Activated T-helper 2 cell treated with anti-CD3 and anti-CD28 coated beads, Interferon-gamma antibody, Interleukin-2, Interleukin-4, amounts not matched to agents 10 μg/mL and 5 μg/mL and 100 μg/mL, durations not matched to agents 14 hours and 24 hours and 36 hours (primary cell): ENCODE measurements at places on chromosomes 6 and 20.

GRCh38 chr20:49074521-49074920 lies 28.4 kb downstream of the CSE1L start:
- no peaks in the 10 kb centered on the region for H3K27me3 ChIP-seq
- peaks cover 67% of the 10 kb centered on the region for H3K36me3 ChIP-seq
- peak overlapping the region; percentile 24 for H3K27ac ChIP-seq
- H3K4me1 ChIP-seq, result peaks cover 7% of the 10 kb centered on the region

DNA sequence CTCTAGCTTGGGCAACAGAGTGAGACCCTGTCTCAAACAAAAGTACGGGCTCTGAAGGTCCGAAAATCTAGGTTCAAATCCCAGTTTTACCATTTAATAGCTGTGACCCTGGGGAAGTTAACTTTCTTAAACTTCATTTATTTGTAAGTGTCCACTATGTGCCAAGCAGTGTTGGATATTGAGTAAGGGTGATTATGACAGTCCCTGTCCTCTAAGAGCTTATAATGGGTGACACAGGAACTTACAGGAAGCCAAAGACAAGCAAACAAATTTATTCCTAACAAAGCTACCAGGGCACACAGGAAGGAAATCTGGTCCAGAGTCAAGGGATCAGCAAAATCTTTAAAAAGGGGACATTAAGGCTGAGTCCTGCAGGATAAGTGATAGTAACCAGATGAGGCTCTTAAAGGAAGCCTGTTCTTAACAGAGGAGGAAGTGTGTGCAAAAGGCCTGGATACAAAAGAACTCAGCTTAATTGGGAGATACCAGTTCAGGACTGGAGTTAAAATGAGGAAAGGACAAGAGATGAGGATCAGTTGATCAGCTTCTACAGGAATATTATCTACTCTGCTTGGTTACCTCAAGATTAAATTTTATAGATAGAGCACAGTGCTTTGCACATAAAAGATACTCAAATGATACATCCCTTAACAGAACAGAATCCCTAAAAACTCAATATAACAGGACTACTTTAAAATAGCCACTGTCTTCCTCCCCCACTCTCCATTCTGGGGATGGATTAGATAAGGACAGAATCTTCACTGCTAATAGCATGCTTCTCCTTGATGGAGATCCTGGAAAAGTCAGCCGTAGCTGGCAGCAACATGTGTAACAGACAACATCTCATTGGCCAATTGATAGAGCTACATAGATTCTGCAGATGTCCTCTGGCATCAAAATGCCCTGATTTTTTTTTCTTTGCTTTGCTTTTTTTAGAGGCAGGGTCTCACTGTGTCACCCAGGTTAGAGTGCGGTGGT lies 6.1 kb downstream of the SNX3 start:
- no peak for DNase-seq
- no peak overlapping the region for H3K27ac ChIP-seq
- H3K27me3 ChIP-seq, result no peaks in the 10 kb centered on the region

- peak overlapping the region; percentile 78 for H3K27ac ChIP-seq
- peaks cover 3% of the 10 kb centered on the region for H3K36me3 ChIP-seq
- no peak overlapping the region for H3K4me3 ChIP-seq
- peaks cover 36% of the 10 kb centered on the region for H3K4me1 ChIP-seq
- H3K27me3 ChIP-seq, result no peaks in the 10 kb centered on the region
Observed at GRCh38 chr6:35392773-35393672, 50.7 kb downstream of the PPARD start.

DNA sequence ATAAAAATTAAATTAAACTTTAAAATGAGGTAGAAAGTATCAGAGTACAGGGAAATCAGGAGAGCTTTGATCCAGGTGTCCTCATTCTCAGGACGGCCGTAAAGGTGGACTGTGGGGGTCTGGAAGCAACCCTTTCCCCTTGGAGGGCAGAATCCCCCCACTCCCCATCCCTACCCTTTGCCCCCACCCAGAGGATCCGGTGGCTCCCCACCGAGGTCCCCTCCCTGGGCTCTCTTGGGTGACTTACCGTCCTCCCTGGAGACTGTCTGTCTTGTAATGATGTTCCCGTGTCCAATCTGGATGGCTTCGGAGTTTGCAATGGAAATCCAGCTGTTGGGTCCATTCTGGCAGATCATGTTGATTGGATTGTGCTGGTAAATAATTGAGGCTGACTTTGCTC lies 7.3 kb downstream of the ZBP1 start:
- H3K36me3 ChIP-seq, result peaks cover 8% of the 10 kb centered on the region
- H3K27ac ChIP-seq, result no peak overlapping the region
- H3K4me3 ChIP-seq, result no peak overlapping the region

DNA sequence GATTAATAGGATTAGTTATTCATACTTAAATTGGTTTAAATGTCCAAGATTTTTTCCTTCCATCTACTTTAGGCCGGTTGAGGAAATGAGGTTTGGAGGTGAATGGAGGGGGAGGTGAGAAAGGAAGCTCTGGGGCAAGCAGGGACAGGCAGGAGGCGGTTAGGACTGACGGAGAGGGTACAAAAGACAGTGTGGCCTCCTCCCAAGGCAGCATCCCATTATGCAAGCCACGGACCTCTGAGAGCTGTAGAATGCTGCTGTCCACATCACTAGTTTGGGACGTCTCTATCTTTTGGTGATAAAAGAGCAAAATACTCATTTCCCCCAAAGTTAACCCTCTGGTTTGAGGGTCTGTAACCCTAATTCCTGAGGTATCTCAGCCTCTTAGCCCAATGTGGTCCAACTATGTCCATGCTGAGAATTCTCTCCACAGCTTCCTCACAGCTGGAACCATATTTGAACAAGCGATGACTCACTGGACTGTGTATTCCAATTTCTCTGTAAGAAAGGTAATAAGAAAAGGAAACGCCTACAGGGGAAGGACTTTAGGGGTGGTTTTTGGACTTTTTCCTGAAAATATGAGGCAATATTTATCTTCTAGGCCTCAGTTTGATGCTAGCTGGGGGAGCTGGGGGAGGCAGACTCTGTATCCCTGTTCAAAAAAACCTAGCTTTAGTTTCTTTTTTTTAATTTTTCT lies 172.2 kb downstream of the TFAP2B start:
- no peaks in the 10 kb centered on the region for H3K36me3 ChIP-seq
- H3K27ac ChIP-seq, result no peak overlapping the region
- no peaks in the 10 kb centered on the region for H3K27me3 ChIP-seq
- no peak overlapping the region for H3K4me3 ChIP-seq
- no peak for DNase-seq
- H3K4me1 ChIP-seq, result no peaks in the 10 kb centered on the region

DNA sequence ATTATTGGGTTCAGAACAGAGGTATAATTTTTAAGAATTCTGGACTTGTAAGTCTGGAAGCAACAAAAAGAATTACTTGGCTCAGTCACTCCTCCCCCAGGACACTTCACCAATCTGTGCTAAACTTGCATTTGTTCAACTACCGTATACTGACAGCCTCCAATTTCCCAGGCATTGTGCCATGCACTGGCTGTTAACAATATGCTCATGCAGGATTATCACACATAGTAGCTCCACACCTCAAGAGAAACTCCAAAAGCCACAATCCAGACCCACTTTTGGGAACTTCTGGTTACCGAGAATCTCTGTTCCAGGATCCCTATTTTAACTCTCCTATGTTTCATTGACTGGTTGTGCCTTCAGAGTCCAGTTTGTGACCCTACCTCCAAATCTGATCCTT lies 7.7 kb downstream of the ADGRF1 start:
- DNase-seq, result no peak
- H3K36me3 ChIP-seq, result no peaks in the 10 kb centered on the region
- H3K4me1 ChIP-seq, result no peaks in the 10 kb centered on the region
- H3K4me3 ChIP-seq, result no peak overlapping the region
- peaks cover 4% of the 10 kb centered on the region for H3K27me3 ChIP-seq

DNA sequence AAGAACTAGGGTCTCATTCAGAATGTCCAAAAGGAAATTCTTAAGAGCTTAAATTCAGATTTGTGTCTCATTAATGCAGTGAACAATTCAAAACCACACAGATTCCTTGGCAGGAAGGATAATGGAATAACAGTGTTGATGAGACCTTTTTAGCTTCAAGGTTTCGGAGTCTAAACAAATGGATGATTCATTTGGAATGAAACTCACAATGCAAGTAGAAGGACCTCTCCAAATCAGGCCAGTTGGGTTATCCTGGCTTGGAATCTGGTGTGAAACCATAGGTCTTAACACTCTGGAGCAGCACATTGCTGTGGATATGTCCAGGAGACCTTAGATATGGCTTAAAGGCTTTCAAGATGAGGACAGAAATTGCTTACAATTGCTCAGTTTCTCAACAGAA lies 44.9 kb downstream of the KCTD20 start:
- DNase-seq, result no peak
- H3K27me3 ChIP-seq, result no peaks in the 10 kb centered on the region
- peaks cover 59% of the 10 kb centered on the region for H3K36me3 ChIP-seq
- H3K4me1 ChIP-seq, result peaks cover 5% of the 10 kb centered on the region

DNA sequence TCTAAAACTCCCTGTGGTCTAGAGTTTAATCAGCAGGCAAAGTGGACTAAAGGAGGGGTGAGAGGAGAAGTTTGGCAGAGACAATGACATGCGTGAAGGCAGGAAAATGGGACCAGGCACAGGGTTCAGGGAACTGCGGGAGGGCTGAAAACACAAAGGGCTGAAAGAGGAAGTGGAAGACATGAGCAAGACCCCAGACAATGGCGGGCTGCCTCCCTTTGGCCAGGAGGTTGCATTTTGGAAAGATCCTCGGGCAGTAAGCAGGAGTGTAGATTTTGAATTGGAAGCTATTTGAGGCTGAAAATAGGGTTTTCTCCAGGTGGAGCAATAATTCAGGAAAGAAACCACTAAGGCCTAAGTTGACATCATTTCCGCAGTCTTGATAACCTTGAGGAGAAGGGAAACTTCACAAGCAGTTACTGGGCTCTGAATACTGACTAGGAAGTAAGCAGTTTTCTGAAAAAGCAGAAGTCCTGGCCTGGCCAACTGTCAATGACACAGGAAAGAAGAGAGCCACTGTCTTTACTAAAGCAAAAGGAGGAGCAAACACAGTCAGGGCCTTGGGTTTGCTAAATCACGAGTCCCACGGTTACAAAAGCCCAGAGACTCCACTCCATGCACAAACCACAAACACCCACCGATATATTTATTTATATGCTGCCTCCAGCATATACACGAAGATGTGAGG lies 3.4 kb downstream of the LY86 start:
- no peak for DNase-seq
- H3K27ac ChIP-seq, result no peak overlapping the region

DNA sequence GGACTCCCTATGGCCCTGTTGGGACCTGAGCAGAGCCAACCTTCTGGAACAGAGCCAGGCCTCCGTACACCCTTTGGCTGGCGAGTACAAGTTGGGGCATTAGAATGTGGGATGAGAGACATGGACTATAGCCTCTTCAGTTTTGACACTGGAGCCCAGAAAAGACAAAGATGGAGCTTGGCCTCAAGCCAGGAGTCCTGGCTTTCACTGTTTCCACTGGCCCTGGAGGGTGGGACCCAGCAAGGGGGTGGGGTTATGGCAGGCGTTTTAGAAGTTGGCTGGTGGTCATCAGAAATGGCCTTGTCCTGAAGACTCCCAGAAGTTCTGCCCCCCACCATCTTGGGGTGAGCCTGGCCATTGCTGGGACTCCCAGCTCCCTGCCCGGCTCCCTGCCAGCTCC lies 21.8 kb downstream of the ITPR3 start:
- DNase-seq, result no peak
- no peak overlapping the region for H3K27ac ChIP-seq
- peaks cover 11% of the 10 kb centered on the region for H3K4me1 ChIP-seq

GRCh38 chr6:43454290-43454695 lies 1.1 kb downstream of the DLK2 start:
- H3K4me3 ChIP-seq, result peak overlapping the region; percentile 72
- H3K27ac ChIP-seq, result no peak overlapping the region
- peaks cover 16% of the 10 kb centered on the region for H3K36me3 ChIP-seq
- peaks cover 7% of the 10 kb centered on the region for H3K4me1 ChIP-seq
- H3K27me3 ChIP-seq, result peaks cover 20% of the 10 kb centered on the region

- no peak overlapping the region for H3K4me3 ChIP-seq
- no peaks in the 10 kb centered on the region for H3K27me3 ChIP-seq
- H3K36me3 ChIP-seq, result no peaks in the 10 kb centered on the region
- no peaks in the 10 kb centered on the region for H3K4me1 ChIP-seq
Observed at GRCh38 chr6:104286641-104287040, 573.1 kb downstream of the HACE1 start.

GRCh38 chr20:35952480-35953386 lies 1.6 kb downstream of the SCAND1 start:
- H3K27ac ChIP-seq, result peak overlapping the region; percentile 100
- peaks cover 30% of the 10 kb centered on the region for H3K36me3 ChIP-seq
- H3K4me3 ChIP-seq, result peak overlapping the region; percentile 100
- no peak for DNase-seq

DNA sequence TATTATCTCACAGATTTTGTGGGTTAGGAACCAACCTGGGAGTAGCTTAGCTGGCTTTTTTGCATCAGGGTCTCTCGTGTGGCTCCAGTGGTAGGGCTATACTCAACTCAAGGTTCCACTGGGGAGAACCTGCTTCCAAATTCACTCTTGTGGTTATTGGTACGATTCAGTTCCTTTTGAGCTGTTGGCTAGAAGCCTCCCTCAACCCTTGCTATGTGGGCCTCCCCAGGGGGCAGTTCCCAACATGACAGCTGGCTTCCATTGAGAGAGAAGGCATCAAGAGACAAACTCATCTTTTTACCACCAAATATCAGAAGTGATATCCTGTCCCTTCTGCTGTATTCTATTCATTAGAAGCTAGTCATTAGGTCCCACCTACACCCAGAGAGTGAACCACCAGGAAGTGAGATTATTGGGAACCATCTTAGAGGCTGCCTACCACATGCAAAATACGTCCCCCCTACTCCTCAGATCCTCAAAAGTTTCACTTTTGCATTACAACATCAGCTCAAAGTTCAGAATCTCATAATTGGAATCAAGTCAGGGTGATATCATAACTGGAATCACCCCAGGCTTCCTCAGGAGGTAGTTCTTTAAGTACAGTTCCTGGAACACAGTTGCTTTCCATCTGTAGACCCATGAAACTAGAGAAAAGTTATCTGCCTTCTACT lies 30.9 kb downstream of the MKKS start:
- no peaks in the 10 kb centered on the region for H3K27me3 ChIP-seq
- no peak overlapping the region for H3K27ac ChIP-seq
- H3K4me1 ChIP-seq, result peaks cover 10% of the 10 kb centered on the region
- no peak for DNase-seq
- H3K36me3 ChIP-seq, result peaks cover 3% of the 10 kb centered on the region
- H3K4me3 ChIP-seq, result no peak overlapping the region

GRCh38 chr6:168118935-168119334 lies 39.9 kb upstream of the FRMD1 start:
- no peaks in the 10 kb centered on the region for H3K27me3 ChIP-seq
- no peak for DNase-seq
- H3K36me3 ChIP-seq, result no peaks in the 10 kb centered on the region

- H3K36me3 ChIP-seq, result peaks cover 53% of the 10 kb centered on the region
- peak overlapping the region; percentile 67 for H3K27ac ChIP-seq
- DNase-seq, result no peak
- H3K27me3 ChIP-seq, result peaks cover 38% of the 10 kb centered on the region
Observed at GRCh38 chr20:58229198-58229798, 845 bp upstream of the ANKRD60 start.

DNA sequence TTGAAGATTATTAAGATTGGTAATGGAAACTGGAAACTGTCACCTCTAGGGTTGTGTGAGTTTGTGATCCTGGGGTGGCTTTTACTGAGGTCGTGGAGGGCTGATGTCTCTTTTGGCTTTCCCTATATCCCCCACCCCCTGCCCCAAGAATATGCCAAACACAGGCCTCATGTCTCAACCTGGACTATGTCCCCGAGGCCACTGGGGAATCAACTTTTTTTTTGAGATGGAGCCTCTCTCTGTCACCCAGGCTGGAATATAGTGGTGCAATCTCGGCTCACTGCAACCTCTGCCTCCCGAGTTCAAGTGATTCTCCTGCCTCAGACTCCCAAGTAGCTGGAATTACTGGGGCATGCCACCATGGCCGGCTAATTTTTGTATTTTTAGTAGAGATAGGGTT lies 83.3 kb upstream of the RALGAPA2 start:
- no peaks in the 10 kb centered on the region for H3K27me3 ChIP-seq
- H3K4me1 ChIP-seq, result no peaks in the 10 kb centered on the region
- no peaks in the 10 kb centered on the region for H3K36me3 ChIP-seq
- H3K27ac ChIP-seq, result no peak overlapping the region
- H3K4me3 ChIP-seq, result no peak overlapping the region
